ENCODE measurements at places on chromosomes 5 and 9.

DNA sequence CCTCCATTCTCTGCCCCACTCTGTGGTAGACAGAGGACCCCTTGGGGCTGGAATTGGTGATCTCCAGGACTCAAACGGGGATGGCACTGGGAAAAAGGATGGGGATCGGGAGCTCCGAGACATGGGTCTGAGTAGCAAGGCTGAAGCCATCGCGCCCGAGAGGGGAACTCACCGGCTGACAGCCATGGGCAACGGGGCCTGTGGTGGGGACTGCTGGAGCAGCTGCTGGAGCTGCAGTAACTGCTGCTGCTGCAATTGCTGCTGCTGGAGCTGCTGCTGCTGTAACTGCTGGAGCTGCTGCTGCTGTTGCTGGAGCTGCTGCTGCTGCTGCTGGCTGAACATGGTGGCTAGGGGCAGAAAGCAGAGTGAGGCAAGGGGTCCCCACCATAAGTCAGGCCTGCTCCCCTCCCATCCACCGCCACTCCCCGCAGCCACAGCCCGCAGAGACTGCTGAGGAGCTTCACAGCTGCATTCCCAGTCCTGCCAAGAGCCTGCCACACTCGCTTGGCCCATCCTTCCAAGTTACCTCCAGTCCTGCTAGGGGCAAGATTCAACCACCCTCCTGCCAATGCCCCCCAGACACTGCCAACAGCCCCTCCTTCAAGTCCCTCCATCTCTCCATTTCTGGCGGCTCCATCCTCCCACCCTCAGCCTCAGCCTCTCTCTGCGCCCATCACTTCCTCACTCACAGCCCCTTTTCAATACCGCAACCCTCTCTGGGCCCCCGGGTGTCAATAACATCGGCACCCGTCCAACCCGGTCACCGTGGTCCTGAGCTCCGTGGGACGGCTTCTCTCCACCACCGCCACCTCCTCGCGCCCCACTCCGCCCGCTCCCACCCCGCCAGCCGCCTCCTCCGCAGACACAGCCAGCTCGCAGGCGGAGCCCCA lies 611 bp downstream of the CIZ1 start:
- DNase-seq: no peak

- DNase-seq: no peak
These were observed 104.7 kb upstream of the GPR151 start for GRCh38 chr5:146620669-146621051.

DNA sequence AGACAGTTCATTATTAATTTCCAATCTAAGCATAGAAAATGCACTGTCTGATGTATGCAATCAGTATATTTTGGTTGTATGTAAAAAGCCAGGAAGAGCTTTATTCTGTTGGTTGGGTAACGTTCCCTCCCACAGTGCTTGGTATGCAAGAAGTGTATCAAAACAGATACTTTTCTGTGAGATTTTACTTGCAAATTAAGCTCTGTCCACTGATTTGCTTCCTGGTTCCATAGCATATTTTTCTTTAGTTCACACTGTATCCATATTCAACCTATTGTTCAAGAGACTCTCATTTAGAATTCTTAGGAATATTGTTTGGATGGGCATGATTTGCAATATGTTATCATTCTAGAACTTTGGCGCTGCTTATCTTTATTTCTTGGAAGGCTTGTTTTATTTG lies 47.4 kb downstream of the RNF180 start:
- no peak for DNase-seq

GRCh38 chr5:148805326-148806290 lies 20.8 kb upstream of the ADRB2 start:
- no peak for DNase-seq

- no peak for DNase-seq
These were observed 561.1 kb downstream of the KCTD16 start for GRCh38 chr5:144731786-144732185.

- DNase-seq: no peak
These were observed 36.1 kb upstream of the NDFIP1 start for GRCh38 chr5:142072488-142072887.

- DNase-seq: no peak
These were observed 7.3 kb downstream of the ARAP3 start for GRCh38 chr5:141674747-141675146.

- DNase-seq: no peak
These were observed 16.2 kb downstream of the HACD4 start for GRCh38 chr9:21015129-21015815.

DNA sequence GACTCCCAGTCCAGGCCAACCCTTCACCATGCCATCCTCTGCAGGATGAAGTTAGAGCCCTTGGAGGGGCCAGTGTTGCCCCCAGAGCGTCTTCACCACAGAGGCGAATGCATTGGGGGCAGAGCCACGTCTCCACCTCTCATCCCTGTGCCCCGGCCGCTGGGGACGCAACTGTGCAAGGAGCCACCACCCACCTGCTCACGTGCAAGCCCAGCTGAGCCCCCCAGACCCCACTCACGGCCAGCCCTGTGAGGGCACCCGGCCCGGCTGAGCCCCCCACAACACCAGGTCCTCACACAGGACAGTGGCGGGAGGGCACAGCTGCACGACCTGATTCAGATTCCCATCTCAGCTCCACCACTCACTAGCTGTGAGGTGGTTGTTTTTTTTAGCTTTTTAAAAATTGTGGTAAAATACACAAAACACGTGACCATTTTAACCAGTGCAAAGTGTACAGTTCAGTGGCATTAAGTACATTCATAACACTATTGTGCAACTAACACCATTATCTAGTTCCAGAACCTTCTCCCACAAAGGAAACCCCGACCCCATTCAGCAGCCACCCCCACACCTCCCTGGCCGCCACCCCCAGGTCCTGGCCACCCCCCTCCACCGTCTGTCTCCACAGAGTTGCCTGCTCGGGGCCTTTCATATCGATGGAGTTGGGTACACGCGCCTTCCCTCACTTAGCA lies 33.5 kb upstream of the UBAC1 start:
- no peak for DNase-seq

DNA sequence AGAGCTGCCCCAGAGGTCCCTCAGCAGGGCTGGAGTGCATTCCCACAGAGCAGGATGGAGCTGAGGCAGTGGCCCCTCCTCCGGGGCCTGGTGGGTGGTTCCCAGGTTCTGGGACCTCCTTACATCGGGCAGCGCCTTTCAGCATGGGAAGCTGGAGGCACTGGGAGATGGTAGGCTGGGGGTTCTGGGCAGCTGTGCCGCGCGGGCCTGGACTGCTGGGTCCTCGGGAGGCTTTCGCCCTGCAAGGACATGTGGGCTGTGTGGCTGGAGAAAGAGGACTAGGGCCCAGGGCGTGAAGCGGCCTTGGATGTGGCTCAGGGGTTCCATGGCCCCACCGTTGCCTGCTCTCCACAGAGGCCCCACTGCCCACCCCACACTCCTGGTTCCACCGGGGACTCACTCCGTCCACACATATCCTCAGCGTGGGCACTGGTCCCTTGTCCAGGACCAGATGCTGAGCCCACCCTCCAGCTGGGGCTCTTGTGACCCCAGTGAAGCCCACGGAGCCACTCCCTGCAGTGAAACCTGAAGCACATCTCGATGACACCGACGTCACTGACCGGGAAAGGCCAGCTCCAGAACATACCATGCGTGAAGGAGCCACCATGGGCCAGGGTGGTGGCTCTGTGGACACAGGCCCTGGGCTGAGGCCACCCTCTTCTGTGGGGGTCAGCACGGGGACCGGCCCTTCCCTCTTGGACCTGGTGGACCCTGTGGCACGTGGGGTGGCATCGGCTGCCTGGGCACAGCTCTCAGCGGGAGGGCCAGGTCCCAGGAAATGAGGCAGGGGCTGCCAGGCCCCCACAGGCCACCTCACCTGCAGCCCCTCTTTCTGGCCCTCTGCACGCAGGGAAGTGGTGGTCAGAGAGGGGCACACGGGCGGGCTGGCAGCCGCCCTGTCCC lies 31.5 kb upstream of the NKD2 start:
- no peak for DNase-seq

GRCh38 chr5:146745931-146746577 lies 132.5 kb downstream of the PPP2R2B start:
- no peak for DNase-seq

DNA sequence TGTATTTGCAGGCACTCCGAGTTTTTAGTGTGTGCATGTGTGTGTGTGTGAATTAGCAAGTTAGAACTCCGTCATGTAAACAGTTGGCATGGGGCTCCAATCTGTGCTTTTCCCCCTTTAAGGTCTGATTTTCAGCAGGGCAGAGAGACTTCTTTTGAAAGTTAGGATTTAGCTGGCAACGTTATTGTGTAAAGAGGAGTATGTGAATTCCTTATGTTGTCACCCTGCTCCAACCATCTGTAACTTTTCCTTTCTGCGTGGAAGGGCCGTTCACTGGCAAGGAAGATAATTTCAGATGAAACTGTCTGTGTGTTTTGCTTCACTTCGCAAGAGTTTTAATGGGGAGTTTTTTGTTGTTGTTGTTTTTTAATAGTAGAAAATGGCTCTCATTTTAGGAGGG lies 332 bp downstream of the SGCD start:
- no peak for DNase-seq

- DNase-seq: peak; percentile 53
These were observed 155.5 kb upstream of the NMUR2 start for GRCh38 chr5:152560512-152561137.

DNA sequence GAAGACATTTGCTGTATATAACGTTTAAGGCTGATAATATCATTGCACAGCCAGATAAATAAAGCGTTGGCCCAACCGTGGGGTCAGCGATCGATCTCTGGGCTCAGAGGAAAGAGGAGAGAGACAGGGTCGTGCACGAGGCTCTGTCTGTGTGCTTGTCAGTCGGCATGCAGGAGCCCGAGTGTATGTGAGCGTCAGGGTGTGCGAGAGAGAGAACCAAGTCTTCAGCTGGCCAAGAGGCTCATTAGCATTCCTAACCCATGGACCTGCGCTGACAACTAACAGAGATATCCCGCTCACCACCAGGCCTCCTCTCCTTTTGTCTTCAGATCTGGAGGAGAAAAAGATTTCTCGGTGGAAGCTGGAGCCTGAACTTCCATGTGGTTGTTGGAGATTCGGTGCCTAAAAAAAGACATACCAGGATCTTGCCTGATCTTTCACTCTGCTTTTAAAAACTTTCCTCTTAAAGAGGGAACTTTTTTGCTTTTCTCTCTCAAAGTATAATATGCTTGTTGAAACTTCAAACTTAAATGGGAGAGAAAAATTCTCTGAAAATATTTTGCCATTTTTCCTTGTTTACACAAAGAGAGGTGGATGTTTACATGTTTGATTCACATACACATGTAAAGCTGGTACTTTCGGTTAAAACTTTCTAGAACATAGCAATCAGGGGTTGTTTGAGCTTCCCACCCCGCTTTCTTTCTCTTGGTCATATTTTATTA lies 16.5 kb downstream of the NR2F1 start:
- no peak for DNase-seq

GRCh38 chr9:70147196-70147595 lies 103.5 kb downstream of the MAMDC2 start:
- DNase-seq: no peak

DNA sequence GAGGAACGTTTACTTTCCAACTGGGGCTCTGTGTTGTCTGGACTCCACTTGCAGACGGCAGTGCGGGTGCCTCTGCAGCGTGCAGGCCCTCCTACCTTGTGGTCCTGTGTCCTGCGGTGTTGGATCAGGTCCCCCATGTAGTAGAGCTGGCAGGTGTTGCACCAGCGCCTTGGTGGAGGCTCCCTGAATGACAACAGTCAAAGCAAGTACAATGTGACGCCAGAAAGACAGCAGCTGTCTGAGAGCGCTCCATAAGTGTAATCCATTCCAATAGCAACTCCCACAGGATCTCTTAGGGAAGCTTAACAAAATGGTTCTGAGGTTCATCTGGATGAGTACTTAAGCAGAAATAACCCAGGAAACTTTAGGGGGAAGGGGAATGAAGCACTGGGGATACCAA lies 9.9 kb downstream of the BBLN start:
- DNase-seq: no peak

DNA sequence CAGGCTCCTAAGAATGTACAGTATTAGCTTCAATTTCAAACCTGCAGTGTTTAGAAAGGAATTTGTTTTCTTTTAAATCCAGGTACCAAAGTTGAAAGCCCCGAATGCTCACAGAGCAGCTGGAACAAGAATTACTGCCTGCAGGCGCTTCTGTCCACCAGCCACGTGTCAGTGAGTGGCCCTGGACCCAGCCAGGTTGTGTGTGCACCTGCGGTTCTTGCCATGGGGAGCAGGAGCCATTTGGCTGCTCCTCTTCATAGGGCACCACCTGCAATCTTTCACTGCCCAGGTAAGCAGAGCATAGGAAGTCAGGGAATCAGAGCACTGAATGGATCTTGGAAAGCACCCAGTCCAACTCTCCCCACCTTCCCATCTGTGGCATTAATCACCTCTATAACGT lies 79.5 kb upstream of the PIP5K1B start:
- DNase-seq: no peak

GRCh38 chr9:92353051-92353450 lies 27.3 kb downstream of the CENPP start:
- no peak for DNase-seq

DNA sequence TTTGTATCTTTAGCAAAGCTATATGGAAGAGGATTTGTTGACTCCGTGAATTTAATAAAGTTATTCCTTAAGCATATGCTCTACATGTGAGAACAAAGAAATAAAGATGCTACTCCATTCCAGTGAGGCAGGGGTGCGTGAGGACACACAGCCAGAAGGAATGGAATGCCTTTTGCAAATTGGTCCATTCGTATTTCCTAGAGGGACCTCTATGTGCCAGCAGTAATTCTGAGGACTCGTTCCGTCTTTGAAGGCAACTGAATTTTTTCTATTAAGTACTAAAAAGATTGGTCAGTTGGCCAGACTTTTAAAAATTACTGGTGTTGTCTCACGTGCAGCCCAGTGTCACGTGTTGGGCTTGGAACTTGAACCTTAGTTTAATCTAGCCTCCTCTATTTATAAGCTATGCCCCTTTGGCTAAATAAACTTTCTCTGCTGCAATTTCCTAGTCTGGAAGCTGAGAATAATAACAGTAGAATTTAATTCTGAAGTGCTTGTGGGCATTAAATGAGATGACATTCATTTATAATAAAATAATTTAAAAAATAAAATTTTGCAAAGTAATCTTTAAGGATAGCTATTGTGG lies 13.9 kb downstream of the RAI14 start:
- DNase-seq: no peak

DNA sequence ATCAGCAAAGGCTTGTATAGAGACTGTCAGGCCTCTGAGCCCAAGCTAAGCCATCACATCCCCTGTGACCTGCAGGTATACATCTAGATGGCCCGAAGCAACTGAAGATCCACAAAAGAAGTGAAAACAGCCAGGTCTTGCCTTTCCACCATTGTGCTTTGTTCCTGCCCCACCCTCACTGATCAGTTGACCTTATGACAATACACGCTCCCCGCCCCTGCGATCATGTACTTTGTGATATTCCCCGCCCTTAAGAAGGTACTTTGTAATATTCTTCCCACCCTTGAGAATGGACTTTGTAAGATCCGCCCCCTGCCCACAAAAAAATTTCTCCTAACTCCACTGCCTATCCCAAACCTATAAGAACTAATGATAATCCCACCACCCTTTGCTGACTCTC lies 18.6 kb upstream of the NPM1 start:
- DNase-seq: no peak
